ENCODE measurements at places on chromosomes 1 and 21.
A peak's percentile ranks its signal among the peaks of the same experiment; 100 is the strongest.

GRCh38 chr21:45152265-45152746, 77.9 kb downstream of the ADARB1 start:
- DNase-seq: peak; percentile 61

- no peak for DNase-seq
These were observed 81.9 kb downstream of the CASZ1 start for GRCh38 chr1:10714337-10715114.

DNA sequence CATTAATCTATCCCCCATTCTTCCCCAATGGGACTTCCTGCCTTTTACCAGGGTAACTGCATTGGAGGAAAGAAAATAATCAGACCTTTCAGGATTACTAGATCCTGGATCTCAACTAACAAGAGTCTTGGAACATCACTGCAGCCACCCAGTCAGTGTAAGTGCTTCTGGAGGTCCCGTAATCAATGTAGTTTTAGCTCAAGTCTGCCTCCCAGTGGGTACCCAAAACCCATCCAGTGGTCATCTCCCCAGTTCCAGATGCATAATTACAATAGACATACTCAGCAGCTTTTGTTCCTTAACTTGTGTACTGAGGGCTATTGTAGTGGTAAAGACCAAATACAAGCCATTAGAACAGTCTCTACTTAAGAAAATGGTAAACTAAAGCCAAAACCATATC, 319.1 kb downstream of the GPATCH2 start:
- DNase-seq: no peak

- no peak for DNase-seq
These were observed 234.7 kb upstream of the GJB5 start for GRCh38 chr1:34520111-34520510.

DNA sequence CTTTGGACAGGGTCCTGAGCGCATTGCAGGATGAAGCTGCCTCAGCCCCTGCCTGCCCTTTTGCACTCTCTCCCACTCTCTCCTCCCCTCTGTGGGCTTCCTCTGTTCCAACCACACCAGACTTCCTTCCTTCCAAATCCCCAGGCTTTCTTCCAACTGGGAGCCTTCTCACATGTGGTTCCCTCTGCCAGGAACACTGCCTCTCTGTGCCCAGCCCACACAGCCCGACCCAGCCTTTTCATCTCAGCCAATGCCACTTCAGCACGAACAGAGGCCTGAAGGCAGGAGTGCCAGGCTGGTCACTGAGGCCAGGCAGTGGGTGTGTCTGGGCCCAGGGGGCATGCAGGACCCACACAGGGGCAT, 5.9 kb downstream of the SELENON start:
- DNase-seq: no peak

GRCh38 chr1:50853325-50853724, 106.7 kb downstream of the FAF1 start:
- DNase-seq: no peak
